Activated CD8-positive, alpha-beta T cell treated with anti-CD3 and anti-CD28 coated beads for 36 hours (primary cell): ENCODE measurements at places on chromosomes 7 and 10.

DNA sequence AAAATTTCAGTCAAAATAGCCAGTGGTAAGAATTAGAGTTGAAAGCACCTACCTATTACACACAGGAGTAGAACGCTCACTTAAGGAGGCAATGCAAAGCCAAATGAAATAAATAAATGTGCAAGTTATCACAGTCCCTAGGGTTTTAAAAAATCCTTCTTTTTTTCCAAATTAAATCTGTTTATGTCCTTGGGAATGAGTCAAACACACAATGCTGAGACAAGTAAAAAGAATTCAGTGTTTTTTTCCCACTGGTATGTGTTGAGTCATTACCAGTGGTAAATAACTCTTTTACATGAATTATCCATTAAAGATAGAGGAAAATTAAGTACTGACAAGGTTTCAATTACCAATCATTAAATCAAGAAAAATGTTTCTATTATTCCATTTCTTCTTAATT is 438.6 kb downstream of the TNS3 start:
- no peak for DNase-seq

GRCh38 chr10:5618042-5618441 is 48.4 kb downstream of the ASB13 start:
- no peak for DNase-seq

DNA sequence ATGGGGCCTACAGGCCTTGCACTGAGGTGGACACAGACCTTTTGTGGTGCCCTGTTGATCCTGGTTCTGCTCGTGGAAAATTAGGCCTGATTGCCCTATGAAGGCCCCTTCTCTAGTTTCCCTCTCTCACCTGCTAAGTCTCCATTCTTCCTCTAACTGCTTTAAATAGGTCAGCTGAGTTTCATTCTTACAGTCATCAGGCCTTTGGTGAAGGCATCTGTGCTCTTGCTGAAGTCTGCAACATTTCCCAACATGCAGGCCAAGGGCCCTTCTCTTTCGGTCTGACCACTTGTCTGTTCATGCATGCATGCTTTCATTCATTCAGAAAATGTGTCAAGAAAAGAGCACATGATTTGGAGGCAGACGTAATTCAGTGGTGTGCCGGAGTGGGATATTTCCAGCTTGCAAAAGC is 244.0 kb downstream of the BUB3 start:
- no peak for DNase-seq

DNA sequence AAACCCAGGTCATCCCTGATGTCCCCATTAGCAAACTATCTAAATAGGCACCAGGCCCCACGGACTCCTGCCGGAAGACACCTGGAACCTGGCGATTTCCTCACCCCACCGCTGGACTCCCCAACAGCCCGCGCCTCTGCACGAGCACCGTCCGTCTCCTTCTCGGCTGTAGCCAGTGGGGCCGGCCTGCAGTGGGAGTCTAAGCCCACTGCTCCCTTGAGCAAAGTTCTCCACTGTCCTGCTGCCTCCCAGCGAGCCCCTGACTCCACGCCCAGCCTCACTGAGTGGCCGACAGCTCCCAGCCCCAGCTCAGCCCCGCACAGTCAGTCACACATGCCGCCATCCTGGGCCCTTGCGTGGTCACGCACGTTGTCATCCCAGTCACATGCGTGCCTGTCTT is 211.3 kb upstream of the PPP2R2D start:
- DNase-seq = no peak

GRCh38 chr7:191981-192649 is at the start of gene FAM20C:
Gene FAM20C (plus strand): TSS chr7:192571. CDS start chr7:193200, 629 bp downstream.
- DNase-seq = peak; percentile 41

DNA sequence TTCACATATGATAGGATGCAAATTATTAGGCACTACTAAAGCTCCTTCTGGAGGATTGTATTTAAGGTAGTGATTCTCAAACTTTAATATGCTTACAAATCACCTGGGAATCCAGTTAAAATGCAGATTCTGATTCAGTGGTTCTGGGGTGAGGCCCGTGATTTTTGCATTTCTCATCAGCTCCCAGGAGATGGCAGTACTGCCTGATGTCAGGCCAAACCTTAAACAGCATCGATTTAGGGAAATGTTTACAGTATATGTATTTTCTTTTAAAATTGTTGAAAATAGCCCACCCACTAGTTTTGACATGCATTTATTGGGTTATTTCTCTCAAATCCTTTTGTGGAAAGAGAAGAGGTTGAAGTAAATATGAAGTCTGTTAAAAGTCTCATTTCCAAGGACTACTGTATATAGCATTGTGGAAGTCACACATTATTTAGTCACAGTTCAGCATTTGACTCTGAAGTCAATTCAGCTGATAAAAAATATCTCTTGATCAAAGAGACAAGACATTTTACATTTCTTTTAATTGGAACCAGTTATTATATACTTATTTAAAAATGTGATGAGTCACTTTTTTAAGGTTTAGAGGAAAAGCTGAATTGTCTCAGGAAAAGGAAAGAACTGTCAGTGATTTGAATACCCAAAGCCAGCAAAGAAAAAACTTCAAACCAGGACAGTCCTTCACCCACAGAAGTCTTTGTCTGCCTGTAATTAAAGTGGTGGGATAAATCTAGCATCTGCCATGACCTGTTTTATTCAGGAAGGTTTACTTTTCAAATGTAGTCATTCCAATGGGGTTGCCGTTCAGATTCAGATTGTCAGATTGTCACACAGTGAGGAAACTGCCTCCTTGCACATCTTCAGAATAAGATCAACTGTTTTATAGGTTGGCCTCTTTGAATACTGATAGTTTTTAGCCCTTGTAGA is 21.1 kb upstream of the HBP1 start:
- DNase-seq = peak; percentile 49

- DNase-seq = no peak
These were observed 1.8 kb downstream of the SUFU start for GRCh38 chr10:102505462-102506115.

DNA sequence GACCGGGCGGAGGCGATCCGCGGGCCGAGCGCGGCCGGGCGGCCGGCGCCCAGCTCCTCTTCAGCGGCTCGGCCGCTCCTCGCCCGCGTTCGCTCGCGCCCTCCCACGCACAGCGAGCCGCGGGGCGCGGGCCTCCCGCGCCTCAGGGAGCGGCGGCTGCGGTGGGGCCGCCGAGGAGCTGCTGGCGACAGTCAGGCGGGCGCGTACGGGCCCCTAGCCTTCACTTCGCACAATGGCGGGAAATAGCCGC is at the start of gene MCMBP:
TSS of gene MCMBP (minus strand) at position 234 of the 250 bp plus-strand sequence. CDS start 259 bp downstream, outside the sequence.
- DNase-seq = no peak

GRCh38 chr7:151035026-151035717 is 6.9 kb downstream of the ABCB8 start:
- no peak for DNase-seq

DNA sequence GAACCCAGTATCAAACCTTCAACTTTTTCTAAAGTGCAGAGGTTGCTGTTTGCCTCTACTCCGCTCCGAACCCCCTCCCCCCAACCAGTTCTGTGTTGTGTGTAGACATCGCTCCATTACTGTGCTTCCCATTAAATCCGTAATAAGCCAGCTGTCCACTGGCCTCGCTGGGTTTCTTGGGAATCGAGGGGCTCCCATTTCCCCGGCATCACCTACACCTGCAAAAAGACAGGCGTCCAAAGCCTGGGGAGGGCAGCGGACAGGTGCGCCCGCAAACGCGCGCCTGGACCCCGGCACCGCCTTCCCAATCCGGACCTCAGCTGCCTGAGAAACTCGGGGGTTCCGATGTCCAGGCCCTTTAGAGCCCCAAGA is 631 bp downstream of the RTKN2 start:
- no peak for DNase-seq

DNA sequence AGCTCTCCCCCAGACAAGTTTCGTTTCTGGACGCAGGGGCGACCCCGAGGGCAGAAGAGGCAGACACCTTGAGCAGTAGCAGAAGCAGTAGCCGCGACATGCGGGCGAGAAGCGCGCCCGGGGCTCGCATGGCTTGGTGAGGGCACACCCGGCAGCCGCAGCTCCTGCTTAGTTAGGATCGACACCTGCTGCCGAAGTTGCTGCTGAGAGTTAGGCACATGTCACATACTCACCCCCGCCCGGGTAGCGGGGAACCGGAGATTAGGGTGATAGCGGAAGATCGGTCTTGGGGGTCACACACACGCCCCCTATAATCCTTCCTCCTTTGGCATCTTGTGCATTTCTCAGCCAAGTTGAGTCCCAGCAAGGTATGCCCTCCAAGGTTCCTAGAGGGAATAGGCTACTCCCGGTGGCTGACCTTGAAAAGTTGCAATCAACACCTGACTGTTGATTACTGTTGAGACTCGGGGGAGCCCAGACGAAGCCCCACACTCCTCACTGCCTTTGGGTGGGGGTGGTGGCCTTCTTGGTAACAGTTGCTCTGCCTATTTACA is 668 bp downstream of the GPR37 start:
- peak; percentile 42 for DNase-seq

DNA sequence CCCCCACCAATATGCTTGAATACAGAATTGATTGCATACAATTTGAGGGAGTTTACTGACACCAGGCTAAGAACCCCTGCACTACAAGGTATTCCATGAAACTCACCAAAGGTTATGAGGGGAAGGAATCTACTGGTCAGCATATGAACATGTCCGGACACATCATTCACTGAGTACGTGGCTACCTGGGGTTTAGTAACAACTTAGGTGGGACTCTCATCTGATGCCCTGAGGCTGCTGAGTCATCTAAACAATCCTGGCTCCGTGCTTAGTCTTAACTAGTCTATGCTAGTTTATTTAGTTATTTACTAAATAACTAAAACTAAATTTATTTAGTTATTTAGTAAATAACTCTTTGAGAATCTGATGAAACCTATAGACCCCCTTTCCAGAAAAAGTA is 11.3 kb downstream of the PI4K2A start:
- DNase-seq = no peak

- no peak for DNase-seq
These were observed 45.4 kb upstream of the JAZF1 start for GRCh38 chr7:28226003-28226402.

GRCh38 chr10:89213191-89213808 is 6.2 kb upstream of the CH25H start:
- no peak for DNase-seq

GRCh38 chr7:26398756-26399509 is 107.3 kb downstream of the SNX10 start:
- peak; percentile 64 for DNase-seq

- DNase-seq = no peak
These were observed 38.1 kb downstream of the FAM107B start for GRCh38 chr10:14736600-14737081.

GRCh38 chr7:113071465-113071864 is 15.2 kb downstream of the GPR85 start:
- DNase-seq = no peak

GRCh38 chr7:23628370-23628769 is 31.2 kb downstream of the CCDC126 start:
- DNase-seq = no peak

- DNase-seq = no peak
These were observed 131.3 kb downstream of the ADK start for GRCh38 chr10:74282151-74282847.

DNA sequence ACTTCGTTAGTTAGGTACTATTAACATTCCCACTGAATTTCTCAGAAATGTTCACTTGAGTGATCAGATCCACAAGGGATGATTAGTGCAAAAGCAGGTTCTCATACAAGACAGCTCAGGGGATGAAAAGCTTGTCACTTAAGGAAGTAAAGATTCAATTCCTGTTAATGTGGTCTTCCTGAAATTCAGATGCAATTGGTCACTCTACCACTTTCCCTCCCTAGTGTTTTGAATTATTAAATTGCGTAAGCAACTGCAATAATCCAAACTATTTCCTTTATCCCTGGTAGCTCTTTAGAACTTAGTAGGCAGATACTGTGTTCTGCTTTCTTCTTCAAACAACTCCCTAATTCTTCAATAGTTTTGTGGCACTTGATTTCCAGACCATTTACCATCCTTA is 121.4 kb downstream of the MAGI2 start:
- DNase-seq = no peak

DNA sequence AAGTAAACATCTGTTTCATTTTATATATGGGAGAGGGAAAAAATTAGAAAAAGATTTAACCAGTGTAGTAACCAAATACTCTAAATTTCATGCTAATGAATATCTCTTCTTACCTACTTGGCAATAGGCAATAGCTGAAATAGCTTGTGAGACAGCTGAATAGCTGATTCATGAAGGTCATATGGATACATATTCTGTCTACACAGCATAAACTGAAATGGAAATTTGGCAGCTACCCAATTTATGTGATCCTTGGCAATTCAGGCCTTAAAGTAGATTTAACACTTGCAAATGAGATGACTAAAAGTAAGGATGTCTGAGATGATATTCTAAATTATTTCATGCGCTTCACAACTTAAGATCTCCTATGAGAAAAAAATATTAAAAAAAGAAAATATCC is 261.2 kb upstream of the SEMA3A start:
- DNase-seq = no peak

DNA sequence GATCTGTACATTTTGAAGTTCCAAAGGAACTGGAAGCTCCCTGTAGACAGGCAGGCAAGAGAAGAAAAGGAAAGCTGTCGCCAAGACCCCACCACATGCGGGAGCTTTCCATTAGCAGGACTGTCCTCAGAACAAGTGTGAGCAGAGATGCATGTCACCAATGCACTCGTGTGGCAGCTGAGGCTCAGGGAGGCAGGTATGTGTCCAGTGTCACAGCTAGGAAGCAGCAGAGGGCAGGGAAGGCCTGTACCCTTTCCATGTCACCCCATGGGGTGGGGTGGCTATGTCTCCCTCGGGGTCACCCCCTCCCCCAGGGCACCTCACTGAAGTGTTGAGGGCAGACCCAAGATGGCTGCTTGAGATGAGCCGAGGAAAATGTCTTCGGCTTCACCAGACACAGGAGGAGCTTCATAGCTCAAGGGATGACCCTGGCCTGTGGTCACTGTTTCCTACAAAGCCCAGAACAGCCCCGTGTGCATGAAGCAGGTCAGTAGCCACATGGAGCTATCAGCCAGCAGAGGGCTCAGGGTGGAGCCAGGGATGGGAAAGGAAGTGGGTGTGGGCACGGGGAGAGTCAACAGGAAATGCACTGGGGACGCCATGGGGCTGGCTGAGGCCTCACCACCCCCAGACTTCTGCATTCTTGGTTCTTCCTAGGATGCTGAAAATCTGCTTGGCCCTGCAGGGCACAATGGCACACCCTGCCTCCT is 96.6 kb downstream of the FAM53B start:
- peak; percentile 83 for DNase-seq

DNA sequence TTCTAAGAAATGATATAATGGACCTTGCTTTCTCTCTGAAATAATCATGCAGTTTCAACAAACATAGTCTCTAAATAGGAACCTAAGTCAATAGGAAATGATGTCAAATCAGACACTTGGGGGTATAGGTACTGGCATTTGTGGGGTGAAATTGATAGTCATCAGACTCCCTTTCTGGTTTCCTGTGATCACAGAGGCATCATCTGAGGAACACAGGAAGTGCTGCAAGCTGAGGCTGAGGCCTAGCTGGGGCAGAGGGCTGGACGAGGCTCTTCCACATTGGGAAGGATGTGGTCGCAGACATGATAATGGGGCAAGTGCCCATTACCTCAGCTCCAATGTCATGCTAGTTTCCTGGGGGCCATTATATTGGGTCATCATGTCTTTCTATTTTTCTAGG is 33.5 kb upstream of the TARP start:
- no peak for DNase-seq

- no peak for DNase-seq
These were observed 56.5 kb downstream of the LMBR1 start for GRCh38 chr7:156836443-156836842.
